ENCODE measurements at places on chromosomes 4 and X.
A peak's percentile ranks its signal among the peaks of the same experiment; 100 is the strongest.

DNA sequence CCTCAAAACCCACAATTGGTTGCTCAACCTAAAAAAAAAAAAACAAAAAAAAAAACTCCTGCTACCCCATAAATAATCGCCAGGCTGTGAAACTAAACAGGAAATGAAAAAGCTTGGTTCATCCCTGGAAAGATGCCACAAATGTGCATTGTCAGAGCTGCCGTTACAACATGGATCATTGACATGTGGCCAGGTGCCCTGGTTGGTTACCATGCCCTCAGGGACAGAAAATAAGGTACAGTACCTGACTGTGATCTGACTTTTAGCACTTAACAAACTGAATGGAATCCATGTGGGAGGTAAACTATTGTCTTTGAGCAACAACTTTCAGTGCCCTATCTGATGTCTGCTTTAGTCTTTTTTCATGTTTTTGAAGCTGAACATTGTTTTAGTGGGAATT is 118.0 kb upstream of the RPL34 start:
- no peak for DNase-seq

- no peak for DNase-seq
Observed at GRCh38 chr4:74948236-74948635, 15.3 kb downstream of the PARM1 start.

DNA sequence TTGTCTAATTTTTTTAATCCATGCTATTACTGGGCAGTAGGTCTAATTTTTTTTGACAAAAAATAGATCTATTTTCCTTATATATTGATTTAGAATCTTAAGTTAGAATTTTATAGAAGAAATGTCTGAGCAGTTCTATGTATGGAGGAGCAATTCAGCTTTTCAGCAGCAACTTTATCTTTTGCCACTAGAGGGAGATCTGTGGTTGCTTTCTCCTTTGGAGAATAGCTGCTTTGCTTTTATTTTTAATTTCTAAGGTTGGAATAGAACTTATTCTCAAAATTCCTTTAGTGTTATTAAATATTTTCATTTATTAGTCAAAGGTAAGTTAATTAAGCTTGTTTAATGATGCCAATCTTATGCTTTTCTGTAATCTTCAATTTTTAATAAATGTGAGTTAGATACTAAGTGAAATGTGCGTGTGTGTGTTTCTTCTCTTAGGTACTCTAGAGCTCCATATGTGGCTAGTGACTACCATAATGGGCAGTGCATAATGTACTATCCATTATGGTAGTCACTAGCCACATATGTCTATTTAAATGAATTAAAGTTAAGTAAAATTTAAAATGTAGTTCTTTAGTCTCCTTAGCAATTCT is 29.3 kb downstream of the FAM199X start:
- no peak for DNase-seq

DNA sequence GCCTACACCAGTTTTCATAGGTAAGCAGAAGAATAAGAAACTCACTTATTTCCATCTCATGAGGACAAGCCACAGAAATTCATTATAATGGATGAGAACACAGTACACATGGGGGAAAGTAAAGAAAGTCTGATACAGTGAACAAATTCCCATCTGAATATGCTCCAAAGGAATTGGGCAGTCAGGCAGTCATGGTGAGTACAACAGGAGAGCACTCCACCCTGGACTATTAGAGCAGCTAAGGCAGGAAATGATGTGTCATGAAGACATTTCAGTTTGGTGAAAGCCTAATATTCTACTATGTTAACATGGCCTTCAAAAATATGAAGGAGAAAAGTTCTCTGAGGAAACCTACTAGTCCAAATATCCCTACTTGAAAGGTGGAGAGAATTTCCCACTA is 92.0 kb upstream of the PRDX4 start:
- DNase-seq, result no peak

GRCh38 chr4:60799214-60799613 is 400.9 kb upstream of the ADGRL3 start:
- no peak for DNase-seq

DNA sequence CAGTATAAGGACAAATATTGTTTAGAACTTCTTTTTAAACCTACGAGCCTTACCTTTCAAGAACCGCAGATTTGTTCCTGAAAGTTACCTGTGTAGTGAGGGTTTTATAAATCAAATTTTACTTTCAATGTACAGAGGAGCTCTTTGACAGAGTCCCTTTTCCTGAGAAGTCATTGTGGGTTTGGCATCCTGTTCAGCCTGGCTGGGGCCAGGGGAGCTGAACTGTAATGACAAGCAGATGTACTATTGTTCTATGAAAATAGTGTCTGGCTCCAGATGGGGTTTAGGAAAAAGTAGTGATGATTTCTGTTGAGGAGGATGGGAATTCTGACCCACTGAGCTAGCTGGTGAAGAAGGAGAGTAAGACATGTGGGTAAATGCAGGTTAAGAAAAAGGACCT is 196.2 kb upstream of the PGRMC2 start:
- no peak for DNase-seq

GRCh38 chr4:183241322-183241640 is 78.8 kb downstream of the CLDN22 start:
- no peak for DNase-seq

DNA sequence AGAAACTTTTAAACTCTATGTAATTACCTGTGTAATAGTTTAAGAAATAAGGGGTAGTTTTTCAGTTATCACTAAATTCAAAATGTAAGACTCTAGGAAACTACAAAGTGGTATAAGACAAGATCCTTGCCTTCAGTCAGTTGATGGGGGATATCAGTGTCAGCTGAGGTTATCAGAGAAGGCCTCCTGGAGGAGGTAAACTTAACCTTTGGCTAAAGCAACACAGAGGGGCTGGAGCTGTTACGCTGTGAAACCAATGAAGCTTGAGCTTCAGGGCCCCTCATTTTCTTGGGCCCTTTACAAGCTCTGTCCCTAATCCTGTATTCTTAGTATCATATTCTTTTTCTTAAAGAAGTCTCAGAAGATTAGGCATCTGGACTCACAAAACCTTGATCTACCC is 35.9 kb downstream of the FAM13A start:
- DNase-seq, result no peak

DNA sequence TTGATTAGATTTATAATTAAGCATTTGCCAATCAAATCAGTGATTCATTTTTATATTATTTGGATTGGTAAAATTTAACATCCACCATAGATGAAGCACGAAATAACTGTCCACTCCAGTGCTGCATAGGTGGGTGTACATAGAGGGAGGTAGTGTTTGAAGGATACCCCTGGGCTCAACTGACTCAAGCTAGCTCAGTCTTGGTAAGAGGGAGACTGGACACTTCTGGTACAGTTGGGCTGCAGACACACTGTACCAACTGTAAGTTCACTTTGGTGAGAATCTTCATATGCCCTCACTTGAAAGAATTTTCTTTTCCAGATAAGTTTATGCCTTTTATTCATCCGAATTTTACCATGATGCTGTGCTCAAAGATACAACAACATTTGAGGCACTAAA is 48.6 kb upstream of the UGT2B15 start:
- no peak for DNase-seq

- no peak for DNase-seq
Observed at GRCh38 chr4:186823989-186824388, 100.3 kb upstream of the FAT1 start.

GRCh38 chr4:2343476-2343875 is 75.0 kb downstream of the ZFYVE28 start:
- DNase-seq, result no peak

GRCh38 chr4:53931461-53931961 is 132.9 kb downstream of the CHIC2 start:
- DNase-seq, result no peak

DNA sequence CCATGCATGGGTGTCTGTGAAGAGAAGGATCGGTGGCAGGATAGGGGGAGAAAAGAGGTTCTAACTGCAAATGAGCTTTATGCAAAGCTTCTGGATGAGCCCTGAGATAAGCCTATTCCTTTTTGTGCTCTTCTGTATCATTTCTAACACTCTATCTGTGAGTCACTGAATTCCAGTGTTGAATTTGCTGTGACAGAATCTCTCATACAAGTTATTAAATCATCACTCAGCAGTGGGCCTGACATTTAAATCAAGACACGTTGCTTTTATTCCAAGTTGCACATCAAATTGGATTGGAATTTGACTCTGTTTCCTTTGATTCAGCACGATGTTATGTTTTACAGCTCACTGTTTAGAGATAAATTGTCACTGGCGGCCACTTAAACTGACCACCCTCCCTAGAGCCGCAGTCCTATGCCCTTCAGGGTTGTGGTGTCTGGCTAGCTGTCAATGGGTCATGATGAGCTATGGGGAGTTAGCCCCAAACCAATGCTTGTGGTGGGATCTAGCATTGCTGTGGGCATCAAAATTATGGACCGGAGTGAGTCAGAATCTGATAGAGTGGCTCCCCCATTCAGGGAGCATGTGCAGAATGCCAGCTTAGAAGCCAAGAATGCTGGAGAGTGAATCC is 42.7 kb downstream of the LHFPL1 start:
- DNase-seq, result no peak

GRCh38 chr4:1209821-1210220 is 37.4 kb upstream of the SPON2 start:
- DNase-seq, result no peak

DNA sequence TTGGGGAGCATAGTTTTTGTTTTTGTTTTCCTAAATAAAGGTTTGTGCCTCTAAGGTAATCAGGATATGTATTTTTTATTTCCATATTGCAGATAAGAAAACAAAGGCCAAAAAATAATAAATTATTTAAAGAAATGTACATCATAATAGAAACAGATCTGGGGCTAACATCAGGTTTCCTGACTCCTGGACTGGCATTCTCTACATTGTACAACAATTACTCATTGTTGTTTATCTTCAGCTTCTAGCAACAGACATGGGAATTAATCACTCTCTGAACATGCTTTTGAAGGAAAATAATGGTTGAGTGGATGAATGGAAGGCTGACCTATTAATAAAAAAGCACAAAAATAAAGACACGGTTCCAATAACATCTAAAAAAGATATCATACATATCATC is 146.2 kb downstream of the KCNIP4 start:
- no peak for DNase-seq

- DNase-seq, result no peak
Observed at GRCh38 chrX:107601326-107601725, 27.0 kb upstream of the PRPS1 start.

- no peak for DNase-seq
Observed at GRCh38 chr4:178752954-178753525, 1310.8 kb upstream of the AGA start.

DNA sequence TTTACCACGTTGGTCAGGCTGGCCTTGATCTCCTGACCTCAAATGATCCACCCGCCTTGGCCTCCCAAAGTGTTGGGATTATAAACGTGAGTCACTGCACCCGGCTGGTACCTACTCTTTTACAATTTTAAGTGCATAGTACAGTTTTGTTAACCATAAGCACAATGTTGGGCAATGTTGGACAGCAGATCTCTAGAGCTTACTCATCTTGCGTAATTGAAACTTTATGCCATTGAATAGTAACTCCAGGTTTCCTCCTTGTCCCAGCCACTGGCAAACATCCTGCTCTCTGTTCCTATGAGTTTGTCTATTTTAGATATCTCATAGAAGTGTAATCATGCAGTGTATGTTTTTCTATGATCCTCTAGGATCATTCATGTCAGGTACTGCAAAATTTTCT is 9.3 kb upstream of the CPE start:
- no peak for DNase-seq

- no peak for DNase-seq
Observed at GRCh38 chrX:27597508-27597907, 7.4 kb downstream of the DCAF8L2 start.

DNA sequence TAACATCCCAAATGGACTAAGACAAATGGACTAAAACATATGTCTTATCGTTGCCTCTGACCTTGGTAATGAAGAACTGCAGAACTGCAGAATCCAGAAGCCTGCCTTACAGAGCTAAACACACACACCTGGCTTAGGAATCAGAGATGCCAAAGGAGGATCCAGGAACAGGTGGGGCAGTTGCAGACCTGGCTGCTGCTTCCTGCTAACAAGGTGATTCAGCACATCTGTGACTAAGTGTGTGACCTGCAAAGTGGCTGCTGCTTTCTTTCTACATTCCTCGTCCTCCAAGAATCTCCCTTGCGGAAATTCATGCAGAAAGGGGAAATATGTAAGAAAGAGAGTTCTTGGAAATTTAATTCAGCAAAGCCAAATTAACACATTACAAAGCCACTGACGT is 96.8 kb upstream of the NLGN4X start:
- DNase-seq, result no peak

GRCh38 chr4:80183250-80184052 is 13.9 kb upstream of the PRDM8 start:
- peak; percentile 26 for DNase-seq

GRCh38 chrX:119288890-119289393 is 52.9 kb downstream of the PGRMC1 start:
- no peak for DNase-seq

DNA sequence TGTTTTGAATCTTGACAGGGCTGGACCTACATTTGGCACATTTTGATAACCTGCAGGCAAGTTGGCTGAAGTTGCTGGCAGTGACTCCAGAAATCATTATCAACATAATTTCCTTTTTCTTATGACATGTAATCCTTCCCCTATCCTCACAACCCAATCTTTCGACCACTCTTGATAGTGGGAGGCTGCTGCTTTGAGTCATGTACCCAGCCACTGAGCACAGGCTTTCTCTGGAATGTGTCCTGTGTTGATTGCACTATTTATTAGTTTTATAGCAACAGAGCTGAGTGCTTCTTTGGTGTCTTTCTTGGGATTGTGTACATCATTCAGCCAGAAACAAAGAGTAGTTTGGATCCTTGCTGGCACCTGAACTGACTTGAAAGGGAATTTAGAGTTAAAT is 183.1 kb upstream of the LEF1 start:
- no peak for DNase-seq

DNA sequence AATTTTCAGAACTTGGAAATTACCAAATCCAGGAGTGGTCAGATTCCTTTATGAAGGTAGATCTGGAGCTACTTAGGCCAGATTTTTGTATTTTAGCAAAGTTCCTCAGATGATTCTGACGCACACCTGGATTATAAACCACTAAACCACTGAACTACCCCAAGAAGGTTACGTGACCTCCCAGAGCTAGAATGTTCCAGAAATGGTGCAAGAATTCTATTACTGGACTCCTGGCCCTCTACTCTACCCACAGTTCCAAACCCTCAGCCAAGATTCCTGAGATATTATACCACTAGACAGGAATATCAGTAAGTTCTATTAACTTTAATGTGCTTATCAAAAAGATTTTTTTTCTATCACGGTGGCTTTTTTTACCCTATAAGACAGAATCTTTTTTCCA is 67.1 kb downstream of the ABCG2 start:
- DNase-seq, result no peak

GRCh38 chr4:73704314-73705055 is 35.9 kb upstream of the CXCL8 start:
- no peak for DNase-seq

- DNase-seq, result no peak
Observed at GRCh38 chrX:151996347-151996746, 21.9 kb upstream of the GABRE start.

- DNase-seq, result peak; percentile 56
Observed at GRCh38 chrX:1521459-1521956, 15.5 kb downstream of the P2RY8 start.

GRCh38 chr4:147550626-147551246 is 66.5 kb upstream of the TMEM184C start:
- DNase-seq, result no peak

- no peak for DNase-seq
Observed at GRCh38 chr4:41611124-41611838, 73.3 kb downstream of the LIMCH1 start.

Measured in T-helper 22 cell (primary cell).